ENCODE measurements at places on chromosomes 5 and 9.

GRCh38 chr9:120433701-120434100 lies 146.3 kb downstream of the CDK5RAP2 start:
- no peak for DNase-seq

GRCh38 chr5:15821506-15821905 lies 321.5 kb downstream of the FBXL7 start:
- no peak for DNase-seq

DNA sequence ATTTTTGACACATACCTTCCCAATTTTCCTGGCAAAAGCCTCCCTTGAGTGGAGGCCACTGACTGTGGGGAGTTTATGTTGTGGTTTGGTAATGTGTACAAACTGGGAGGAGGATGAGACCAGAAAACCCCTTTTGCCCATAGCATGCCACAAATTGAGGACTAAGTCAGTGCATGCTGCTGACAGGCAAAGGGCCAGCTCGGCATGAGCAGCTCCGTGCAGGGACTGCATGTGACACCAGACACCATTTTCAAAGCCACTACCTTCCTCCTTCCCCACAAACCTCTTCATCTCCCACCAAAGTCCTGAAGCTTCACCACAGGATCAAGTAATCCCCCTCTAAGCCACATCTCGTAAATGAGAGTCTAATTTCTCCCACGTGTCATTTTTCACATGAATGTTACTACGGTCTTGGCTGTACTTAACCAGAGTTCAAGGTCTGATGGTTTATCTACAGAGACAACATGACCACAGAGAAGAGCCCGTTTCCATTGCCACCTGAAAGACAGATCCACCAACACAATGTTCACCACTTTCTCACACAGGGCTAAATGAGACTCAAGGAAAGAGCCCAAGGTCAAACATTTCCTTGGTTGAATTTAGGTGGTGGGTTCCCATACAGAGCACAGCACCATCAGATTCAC lies 106.5 kb downstream of the NFIB start:
- DNase-seq: no peak

DNA sequence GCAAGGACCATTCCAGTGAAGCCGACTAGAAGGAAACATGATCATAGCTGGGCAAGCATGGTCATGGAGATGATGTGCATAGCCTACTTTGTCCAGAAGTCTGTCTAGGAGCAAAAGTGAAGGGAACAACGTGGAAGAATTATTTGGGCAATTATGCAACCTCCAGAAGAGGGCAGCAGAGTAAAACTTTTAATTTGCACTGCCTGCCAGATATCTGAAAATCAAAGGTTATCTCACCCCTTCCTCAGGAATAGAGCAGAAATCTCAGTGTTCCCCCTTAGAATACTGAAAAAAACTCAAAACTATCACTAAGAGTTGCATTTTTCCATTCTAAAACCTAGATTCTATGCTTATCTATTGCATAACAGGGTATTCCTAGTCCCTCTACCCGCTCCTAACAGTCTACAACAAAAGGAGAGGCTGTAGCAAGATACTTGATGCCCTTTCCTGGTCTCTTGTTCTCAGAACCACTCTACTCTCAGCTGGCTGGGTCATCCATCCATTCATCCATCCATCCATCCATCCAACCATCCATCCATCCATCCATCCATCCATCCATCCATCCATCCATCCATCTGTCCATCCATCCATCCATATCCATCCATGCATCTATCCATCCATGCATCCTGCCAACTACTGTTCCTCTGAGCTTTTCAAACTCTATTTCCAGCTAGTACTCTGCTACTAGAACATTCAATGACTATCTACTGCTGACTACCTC lies 8.4 kb upstream of the SETD9 start:
- DNase-seq: no peak
